Stimulated activated CD8-positive, alpha-beta memory T cell treated with anti-CD3 and anti-CD28 coated beads, Interleukin-15, amount 100 ng/mL, for 1 hour (primary cell): ENCODE measurements at places on chromosomes 3 and 15.

- no peak for DNase-seq
These were observed 65.5 kb downstream of the ARHGAP31 start for GRCh38 chr3:119359476-119360326.

DNA sequence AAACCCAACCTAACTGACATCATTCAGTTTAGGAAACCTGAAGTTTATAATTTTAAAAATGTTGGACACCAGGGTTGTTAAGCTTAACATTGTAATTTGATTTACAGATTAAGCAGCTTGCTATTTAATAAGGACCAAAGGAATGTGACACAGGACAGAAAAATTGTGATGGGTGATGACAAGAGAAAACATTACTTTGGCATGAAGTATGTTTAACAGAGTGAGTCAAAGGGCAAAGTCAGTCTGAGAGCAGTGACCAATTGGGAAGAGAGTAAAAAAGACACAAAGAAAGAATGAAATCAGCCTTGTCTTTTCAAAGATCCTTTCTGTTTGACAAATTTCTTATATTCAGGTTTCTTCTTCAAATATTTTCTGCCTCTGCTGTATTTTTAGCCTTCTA is 1301.6 kb downstream of the SI start:
- no peak for DNase-seq

- DNase-seq = no peak
These were observed 37.5 kb downstream of the EPHB1 start for GRCh38 chr3:134832585-134832984.

GRCh38 chr3:171251835-171252234 is 208.4 kb downstream of the TNIK start:
- no peak for DNase-seq

GRCh38 chr3:64355401-64355807 is 130.1 kb upstream of the PRICKLE2 start:
- no peak for DNase-seq

- no peak for DNase-seq
These were observed 234.3 kb downstream of the SHOX2 start for GRCh38 chr3:157871838-157872460.

- peak; percentile 20 for DNase-seq
These were observed 1028.2 kb downstream of the MCTP2 start for GRCh38 chr15:95259513-95259912.

DNA sequence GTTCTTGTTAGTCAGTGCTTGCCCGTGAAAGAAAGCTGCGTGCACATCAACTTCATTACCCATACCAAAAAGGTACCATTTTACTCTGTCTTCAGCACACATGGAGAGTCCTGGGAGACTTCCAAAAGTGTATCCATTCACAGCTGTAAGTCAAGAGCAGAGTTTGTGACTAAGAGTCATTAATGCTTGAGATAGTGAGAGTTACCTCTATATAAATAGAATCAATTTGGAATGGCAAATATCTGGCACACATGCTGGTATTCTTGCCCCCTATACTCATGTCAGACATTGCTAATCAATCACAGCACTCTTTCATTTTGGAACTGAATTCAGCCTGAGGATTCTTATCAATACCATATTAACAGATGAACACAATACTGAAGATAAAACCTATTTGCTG is 14.2 kb downstream of the CP start:
- no peak for DNase-seq

DNA sequence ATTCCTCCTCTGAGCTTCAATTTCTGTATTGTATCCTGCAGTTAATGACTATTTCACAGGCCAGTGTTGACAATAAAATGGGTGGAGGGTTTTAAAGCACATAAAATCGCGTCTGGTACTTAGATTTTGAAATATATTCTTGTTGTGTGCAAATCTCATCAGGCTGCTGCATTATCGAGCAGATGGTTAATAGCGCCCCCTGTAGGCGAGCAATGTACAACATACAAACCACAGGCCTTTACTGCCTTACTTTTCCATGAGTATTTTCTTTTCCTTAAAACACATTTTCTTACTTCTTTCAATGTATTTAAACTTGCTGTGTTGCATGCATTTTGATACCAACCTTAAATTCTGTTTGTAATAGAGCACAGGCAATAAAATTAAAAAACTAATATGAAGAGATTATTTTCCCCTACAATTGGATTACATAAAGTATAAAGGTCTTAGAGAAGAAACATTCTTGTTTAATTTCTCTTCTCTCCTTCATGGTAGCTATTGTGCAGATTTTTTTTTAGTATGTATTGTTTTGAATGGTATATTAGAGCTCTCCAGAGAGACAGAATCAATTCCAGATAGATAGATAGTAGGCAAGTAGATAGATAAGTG is 608.4 kb downstream of the CADM2 start:
- DNase-seq = no peak

GRCh38 chr15:80455668-80456442 is 51.7 kb downstream of the ARNT2 start:
- DNase-seq = peak; percentile 14

GRCh38 chr15:101497017-101497416 is 7.5 kb upstream of the PCSK6 start:
- DNase-seq = no peak

DNA sequence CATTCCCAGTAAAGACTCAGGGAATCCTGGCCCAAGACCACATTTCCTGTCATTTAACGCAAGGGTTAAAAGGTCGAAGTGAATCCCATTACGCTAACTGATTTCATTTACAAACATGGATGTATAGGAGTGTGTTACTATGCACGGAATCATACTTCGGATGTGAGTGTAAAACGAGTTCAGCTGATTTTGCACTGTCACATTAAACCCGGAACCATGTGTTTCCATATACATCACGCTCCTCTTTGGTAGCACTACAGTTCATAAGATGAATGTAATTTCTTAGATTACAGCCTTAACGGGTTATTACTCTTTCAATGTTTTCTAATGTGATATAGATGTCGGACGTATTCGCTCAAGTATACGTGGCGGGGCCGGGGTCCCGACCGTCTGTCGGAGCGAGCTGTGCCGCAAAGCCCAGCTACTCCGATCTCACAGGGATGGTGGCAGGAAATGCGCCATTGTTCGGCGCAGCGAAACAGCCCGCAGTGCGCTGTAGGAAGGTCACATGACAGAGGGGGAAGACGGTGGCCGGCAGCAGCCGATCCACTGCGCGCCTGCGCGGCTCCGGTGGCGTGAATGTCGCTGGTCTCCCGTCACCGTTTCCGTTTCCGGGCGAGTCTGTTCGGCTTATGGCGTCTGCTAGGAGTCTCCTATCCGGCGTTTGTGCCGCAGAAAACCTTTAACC is 97.3 kb downstream of the NPAP1 start:
- DNase-seq = peak; percentile 19

DNA sequence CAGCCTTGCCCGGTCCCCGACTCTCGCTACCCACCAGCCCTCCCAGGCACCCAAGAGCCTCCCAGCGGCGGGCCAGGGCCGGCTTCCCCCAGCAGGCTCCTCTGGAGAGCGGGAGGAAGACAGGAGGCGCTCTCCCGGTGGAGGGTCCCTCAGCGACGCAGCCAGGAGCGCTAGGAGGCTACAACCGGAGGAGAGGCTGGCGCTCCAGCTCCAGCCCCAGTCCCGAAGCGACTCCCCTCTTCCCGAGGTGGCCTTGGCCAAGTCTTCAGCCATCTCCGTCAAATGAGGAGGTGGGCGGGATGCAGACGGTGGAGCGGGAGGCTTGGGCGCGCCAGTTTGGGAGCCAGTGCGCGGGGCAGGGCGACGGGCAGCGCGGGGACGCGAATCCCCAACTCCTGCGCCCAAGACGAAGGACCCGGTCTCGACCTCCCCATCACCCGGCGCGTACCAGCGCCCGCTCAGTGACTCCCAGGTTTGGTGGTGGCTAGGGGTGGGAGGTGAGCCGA is 722 bp downstream of the CHRNA3 start:
- DNase-seq = no peak

DNA sequence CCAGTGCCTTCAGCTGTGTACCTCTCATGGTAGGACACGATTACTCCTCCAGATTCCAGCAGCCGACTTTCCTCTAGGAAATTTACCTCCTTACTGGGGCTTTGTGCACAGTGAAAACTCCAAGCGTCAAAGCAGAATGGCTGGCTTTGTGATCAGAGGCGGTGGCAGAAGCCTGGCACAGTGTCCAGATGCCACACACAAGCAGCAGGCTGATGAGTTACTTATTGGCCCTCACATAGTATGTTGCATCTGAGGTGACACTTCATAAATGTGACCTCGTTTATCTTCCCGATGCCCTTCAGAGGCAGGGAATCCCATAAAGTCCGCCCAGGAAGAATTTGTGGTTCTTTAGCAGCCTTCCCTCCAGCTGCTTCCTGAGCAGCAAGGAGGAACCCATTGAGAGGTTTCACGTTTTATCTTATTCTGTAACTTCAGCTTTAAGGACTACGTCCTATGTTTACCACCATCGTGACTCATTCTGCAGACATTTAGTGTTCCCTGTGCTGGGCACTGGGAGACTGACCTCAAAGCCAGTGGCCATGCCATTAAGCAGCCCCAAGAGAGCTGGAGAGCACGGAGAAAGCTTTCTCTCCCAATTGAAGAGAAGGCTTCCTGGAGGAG is 107.1 kb upstream of the C15orf61 start:
- DNase-seq = no peak

DNA sequence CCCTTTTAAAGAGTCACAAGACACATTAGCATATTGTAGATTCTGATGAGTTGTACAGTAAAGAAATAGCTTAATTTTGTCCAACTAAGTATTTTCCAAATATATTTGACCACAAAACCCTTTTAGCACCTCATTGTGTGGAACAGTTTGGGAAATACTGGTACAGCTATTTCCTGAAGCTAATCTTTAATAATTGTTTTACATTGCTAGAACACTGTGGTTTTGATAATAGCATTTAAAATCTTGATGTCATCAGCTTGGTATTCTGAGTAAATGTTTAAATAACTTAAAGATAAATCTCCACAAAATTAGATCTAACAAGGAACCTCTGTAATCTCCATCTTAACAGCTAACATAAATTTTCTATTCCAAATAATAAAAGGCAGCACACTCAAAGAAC is 140.0 kb upstream of the MLF1 start:
- DNase-seq = no peak

GRCh38 chr15:60130398-60130797 is 126.3 kb downstream of the FOXB1 start:
- no peak for DNase-seq

DNA sequence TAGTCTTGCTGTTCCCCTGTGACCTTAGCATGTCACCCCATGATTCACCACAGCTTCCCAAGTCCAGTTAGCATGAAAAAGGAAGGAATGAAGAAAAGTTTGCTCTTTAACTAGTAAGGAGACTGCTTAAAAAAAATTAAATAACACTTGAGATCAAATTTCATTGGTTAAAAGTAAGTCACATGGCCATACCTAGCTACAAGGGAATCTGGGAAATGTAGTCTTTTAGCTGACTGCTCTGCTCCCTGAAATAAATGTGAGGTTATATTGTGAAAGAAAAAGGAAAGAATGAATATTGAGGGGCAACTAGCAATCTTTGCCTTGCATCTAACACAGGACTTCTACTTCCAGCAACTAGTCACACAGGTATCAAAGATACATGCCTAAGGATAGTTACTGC is 84.7 kb upstream of the LRRN1 start:
- no peak for DNase-seq

GRCh38 chr15:75739791-75740190 is 27.1 kb upstream of the CSPG4 start:
- DNase-seq = no peak

DNA sequence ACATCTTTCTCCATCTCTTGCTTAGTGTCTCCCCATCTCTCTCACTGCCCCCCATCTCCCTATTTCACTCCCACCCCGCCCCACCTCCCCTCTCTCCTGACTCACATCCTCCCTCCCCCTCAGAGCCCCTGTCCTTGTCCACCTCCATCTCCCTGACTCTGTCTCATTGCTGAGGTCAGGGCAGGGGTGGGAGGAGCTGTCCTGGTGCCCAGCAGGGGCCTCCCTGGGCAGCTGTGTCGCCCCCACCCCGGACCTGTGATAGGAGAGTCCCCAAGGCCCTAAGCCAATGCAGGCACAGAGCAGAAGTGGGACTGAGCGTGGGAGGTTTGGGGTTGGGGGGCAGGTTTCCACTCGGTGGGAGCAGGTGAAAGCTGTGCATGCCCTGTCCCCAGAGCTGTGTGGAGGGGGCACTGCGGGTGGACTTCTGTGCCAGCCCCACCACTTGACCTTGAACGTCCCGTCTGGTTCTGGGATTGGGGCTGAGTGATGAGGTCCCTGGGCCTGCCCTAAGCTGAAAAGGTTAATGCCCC is 210.8 kb downstream of the TBC1D2B start:
- DNase-seq = no peak

DNA sequence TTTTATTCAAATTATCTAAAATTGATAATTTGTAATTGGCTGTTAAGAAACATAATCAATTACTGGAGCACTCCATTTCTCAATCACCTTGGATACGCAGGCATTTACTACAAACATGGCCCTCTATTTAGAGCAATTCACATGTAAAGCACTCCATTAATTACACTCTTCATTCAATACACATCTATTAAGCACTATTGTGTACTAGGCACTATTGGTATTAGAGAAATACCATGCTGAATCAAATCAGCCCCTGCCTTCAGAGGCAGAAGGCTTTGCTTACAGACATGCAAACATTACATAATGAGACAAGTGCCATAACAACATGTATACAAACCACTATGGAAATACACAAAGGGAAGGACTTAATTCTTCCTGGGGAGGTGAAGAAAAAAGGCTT is 69.1 kb downstream of the PEAK1 start:
- DNase-seq = no peak

- no peak for DNase-seq
These were observed 115.5 kb upstream of the ALDH1A3 start for GRCh38 chr15:100763835-100764750.

DNA sequence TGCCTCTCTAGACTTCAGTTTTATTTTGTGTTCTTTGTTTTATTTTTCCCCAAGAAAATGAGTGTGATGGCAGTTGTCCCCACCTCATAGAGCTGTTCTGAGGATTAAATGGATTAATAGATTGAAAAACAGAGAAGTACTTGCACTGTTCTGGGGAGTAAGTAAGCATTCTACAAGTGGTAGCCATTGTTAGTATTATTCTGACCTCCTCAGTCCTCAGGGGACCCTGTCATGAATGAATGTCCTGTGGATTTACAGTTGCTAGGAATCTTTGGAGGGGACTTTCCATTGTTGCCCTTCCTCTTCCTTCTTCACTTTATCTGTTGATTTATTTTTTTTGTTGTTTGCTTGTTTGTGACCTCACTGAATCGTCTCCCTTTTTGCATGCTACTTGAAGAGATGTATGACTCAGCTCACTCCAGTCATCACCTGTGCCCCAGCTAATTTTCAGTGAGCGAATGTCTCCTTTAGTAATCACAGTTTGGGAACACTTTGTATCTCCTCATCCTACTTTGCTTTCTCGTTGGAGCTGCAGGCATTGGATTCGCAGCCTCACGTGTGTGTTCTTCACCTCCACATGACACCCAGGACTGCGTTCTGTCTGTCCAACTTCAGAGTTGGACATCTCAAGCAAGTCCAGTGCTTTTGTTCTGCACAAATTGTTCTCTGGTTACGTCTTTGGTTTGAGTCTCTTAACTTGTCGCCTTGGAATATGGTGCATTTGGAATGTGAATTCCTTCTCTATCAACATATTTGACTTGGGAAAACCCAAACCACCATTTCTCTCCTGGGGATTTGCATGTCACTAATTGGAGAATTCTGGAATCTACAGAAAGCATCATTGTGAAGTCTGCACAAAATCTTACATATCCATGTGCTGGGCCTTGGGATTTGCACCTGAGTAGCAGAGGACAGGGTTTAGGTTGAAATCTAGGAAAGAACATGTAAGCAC is 54.5 kb downstream of the LRTM1 start:
- no peak for DNase-seq
